Thymus (tissue), 14 donors: ENCODE measurements at places on chromosomes 3 and 15. TPM values are rescaled to one million over a fixed set of nuclear protein-coding genes. Genes with fewer than 3 reads are reported as not detected.

DNA sequence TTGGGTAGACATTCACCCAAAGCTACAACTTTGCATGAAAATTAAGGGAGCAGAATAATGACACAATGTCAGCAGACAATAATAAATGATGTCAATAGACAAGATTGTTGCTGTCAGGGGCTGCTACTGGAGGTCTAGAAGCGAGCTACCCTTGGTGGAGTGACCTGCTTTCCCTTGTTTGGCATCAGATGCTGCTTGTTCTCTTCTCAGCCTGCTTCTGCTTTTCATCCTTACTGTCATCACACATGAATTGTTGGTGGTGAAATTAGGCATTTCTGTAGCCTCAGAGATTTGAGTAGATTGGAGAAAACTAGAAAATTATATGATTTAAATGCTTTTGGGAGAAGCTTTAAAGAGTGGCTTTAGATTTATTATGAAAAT, 193.8 kb downstream of the NR1D2 start:
- DNase-seq, result no peak

- DNase-seq, result no peak
Measured at GRCh38 chr3:10697918-10698317, 118.1 kb upstream of the SLC6A11 start.

GRCh38 chr3:61685755-61686154, 124.4 kb downstream of the PTPRG start:
- DNase-seq, result no peak

GRCh38 chr3:110165370-110165743, 828.0 kb upstream of the DPPA4 start:
- no peak for DNase-seq

DNA sequence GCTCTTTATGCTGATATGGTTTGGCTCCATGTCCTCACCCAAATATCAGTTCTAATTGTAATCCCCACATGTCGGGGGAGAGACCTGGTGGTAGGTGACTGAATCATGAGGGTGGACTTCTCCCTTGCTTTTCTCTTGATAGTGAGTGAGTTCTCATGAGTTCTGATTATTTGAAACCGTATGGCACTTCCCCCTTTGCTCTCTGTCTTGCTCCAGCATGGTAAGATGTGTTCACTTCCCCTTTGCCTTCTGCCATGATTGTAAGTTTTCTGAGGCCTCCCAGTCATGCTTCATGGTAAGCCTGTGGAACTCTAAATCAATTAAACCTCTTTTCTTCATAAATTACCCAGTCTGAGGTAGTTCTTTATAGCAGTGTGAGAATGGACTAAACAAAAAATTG, 107.6 kb downstream of the IMPG2 start:
- no peak for DNase-seq

- no peak for DNase-seq
Measured at GRCh38 chr3:127207727-127208482, 15.0 kb downstream of the PRR23E start.

- DNase-seq, result no peak
Measured at GRCh38 chr15:59256482-59256881, 49.8 kb downstream of the LDHAL6B start.

DNA sequence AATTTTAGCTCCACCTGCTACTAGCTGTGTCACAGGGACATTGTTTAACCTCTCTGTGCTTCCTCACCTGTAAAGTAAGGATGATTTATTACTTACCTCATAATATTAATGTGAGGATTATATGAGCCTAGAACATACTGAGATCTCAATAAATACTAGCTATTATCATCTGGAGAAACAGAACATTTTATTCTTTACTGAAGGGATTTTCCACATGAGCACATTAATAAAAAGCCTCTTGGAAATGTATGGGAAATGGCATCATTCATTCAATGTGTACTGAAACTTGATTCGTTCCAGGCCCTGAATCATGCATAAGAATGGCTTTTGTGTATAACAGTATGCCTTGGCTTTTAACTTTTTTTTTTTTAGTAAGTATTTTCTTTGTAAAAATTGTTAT, 11.0 kb upstream of the CEMIP start:
- DNase-seq, result no peak

GRCh38 chr3:177836671-177837070, 639.4 kb upstream of the TBL1XR1 start:
- no peak for DNase-seq

GRCh38 chr3:18713577-18713951, 288.4 kb upstream of the SATB1 start:
- no peak for DNase-seq

GRCh38 chr3:188431553-188431952, 277.6 kb downstream of the LPP start:
- DNase-seq, result no peak

DNA sequence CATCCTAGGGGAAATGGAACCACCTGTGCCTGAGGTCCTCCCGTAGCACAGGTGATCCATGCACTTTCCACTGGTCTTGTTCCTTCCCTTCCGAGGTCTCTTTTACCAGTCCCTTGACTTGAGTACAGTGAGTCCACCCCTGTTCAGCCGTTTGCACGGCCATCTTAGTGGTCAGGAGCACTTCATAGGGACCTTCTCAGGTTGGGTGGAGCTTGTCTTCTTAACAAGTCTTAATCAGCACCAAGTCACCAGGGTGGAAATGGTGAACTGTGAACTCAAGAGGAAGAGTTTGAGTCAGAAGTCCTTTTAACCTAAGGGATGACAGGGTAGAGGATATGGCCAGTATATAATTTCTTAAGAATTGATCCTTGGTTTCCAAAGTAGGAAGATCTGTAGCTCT, 21.4 kb downstream of the ARL8B start:
- no peak for DNase-seq

DNA sequence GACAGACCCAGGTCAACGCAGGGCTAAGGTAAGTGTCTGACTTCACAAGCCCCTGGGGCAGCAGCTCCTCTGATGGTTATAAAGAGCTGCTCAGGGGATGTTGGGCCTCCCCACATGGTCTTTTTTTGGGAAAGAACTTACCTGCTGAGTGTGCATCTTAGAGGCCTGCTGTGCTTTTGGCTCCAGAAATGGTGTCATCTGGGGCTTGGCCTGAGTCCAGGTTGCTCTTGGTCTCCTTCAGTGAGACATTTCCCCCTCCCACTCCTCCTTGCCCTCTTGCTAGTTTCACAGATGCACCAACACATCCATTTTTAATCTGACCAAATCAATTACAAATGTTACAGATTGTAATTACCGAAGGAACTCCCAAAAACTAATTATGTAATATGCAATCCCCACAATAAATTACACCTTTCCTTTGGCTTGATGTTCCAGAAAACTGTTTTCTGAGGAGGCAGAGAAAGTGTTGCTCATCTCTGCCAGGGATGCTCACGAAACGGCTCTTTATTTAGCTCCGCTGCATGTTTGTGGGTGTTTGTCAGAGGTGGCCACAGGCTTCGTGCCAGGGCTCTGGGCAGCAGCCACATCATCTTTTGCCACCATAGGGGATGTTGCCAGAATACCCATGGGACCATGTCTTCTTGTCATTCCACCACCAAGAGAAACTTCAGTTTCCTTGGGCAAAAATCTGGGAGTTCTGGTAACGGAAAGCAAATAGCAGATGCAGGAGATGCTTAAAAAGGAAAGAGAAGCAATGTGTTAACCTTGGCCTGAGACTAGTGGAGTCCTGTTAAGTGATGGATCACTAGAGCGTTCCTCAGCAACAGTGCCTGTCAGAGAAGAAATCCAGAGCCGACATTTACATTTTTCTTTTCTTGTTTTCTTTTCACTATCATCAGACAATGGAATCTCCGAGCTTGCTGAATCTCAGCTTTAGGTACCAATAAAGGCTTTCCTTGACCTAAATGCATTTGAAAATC, 799.9 kb downstream of the AGBL1 start:
- DNase-seq, result no peak

DNA sequence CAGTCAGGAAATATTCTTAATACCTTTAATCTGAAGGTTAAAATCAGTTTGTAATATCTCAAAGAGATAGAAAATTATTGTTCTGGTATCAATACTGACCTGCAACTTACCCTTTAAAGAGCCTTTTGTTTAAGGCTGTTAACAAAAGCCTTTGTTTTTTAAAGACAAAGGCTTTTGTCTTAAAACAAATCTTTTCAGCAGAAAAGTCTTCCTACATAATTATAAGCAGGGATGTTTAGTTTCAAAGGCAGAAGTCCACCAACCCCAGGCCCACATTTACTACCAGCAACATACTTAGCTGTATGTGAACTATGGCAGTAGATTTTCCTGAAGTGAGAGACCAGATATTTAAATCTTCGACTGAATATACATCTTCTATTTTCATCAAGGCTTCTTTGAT, 36.2 kb downstream of the SLC30A4 start:
- DNase-seq, result no peak

- DNase-seq, result no peak
Measured at GRCh38 chr3:32844914-32845313, 27.1 kb downstream of the TRIM71 start.

- no peak for DNase-seq
Measured at GRCh38 chr3:14810801-14811661, 7.7 kb upstream of the FGD5 start.

DNA sequence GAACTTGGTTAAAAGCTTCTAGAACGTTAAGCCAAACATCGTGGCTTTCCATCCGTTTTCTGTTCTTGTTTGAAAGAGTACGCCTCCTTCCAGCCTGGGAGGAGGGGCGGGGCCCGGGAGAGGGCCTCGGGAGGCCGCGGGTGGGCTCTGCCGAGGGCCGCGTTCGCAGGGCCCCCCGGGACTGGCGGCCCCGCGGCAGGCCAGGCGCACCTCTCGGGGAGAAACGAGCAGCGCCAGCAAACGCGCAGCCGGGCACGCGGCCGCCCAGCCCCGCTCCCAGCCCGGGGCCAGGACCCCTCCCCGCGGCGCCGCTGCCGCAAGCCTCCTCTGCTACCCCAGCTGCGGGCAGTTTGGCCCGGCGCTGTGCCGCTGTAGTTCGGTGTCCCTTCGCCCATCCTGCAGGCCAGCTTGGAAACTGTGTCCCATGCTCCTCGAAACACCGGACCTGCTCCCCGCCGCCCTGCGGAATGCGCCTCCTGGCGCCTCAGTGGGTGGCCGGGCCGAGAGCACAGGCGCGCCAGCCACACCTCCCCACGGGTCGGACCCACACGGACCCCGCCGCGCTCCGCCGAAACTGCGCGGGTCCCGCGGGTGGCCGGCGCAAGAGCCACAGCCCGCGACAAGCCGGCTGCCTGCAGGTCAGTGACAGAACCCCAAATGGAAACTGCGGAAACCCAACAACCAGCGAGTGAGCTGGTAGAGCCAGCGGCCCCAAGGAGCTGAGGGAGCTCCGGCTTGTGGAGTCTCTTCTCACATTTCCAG, 2.3 kb downstream of the OCA2 start:
- DNase-seq, result no peak

DNA sequence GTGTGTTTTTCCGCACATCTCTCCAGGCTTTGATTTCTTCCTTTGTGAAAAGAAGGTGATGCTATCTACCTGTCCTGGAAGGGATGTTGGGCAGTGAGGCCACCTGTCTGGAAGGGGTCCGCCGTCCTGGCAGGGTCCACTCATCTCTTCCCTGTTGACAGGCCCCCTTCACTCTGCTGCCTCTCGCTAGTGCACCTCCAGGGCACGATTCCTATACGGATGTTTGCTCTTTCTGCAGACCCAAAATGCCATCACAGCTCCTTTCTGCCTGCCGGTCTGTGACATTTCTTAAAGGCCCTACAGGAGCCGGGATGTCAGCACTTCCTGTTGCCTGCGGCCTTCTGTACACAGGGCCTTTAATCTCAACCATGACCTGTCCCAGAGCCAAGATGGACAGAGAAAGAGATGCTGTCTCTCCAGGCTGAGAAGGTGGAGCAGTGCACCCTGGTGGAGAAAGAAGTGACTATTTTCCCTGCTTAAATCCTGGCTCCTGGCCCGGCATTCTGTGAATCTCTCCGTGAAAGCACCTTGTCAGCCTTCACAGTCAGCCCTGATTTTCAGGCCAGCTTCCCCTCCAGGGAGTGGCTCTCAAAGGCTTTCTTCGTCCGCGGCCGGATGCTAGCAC, 7.4 kb downstream of the FAM3D start:
- DNase-seq, result no peak

GRCh38 chr3:110710603-110711002, 361.0 kb upstream of the NECTIN3 start:
- no peak for DNase-seq

- no peak for DNase-seq
Measured at GRCh38 chr3:194481525-194482195, 5.1 kb downstream of the ATP13A3 start.

- no peak for DNase-seq
Measured at GRCh38 chr3:123409443-123410148, 39.3 kb downstream of the ADCY5 start.

The AHSG gene
- 0.33 TPM for total RNA-seq

The CAV3 gene
- 0.38 TPM for total RNA-seq

The PXK gene
- total RNA-seq, result 12.5 TPM

The TP63 gene
- total RNA-seq, result 17.3 TPM

The KATNBL1 gene
- 34.7 TPM for total RNA-seq

The CELSR3 gene
- total RNA-seq, result 0.38 TPM

The SMCO1 gene
- total RNA-seq, result not detected

The GOLGA6L9 gene
- 1.2 TPM for total RNA-seq

The SCN11A gene
- total RNA-seq, result 0.38 TPM

The GPR176 gene
- 2.9 TPM for total RNA-seq

The RBP2 gene
- total RNA-seq, result 0.09 TPM

The MASP1 gene
- 0.14 TPM for total RNA-seq

The CCR1 gene
- 7.0 TPM for total RNA-seq

The ATP11B gene
- 76.9 TPM for total RNA-seq
